ENCODE measurements at places on chromosomes 7 and 10.

GRCh38 chr7:103989200-103989784, at the start of gene RELN:
Gene RELN (minus strand): TSS chr7:103989658. CDS start chr7:103989356, 302 bp downstream.
- no peak for DNase-seq

- DNase-seq, result no peak
Measured at GRCh38 chr10:60426425-60426824, 36.8 kb upstream of the ANK3 start.

DNA sequence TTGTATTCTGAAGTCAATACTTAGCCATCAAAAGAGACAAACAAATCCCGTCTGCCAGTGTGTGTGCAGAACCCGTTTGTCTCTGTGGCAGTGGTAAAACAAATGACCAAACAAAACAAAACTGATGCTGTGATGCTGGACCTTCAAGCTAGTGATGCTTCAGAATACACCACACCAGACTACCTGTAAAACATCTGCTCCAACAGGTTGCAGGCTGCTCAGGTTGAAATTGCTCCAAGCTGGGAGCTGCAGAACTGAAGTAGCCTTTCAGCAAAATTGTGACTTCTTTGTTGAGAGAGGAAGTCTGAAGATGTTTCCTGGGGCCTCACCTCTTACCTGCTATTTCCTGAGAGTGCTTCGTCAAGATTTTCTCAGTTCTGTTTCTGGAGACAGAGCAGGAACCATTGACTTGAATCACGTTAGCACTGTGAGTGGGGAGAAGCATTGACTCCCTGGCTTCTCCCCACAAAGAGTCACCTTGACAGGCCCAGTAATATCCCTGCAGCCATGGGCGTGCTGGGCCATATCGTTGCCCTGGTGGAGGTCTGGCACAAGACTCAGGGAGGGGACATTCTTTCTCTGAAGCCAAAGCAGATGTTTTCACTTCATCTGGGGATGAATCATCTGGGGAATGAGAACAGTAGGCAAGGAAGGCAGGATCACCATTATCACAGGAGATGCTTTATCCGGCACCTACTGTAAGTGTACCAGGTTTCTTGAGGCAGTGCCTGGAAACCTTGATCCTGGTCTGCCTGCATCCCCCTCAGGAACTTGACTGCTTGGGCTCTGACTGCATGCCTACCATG, 80.2 kb downstream of the RBM20 start:
- DNase-seq, result no peak

- DNase-seq, result no peak
Measured at GRCh38 chr10:48612236-48612943, 7.5 kb upstream of the ARHGAP22 start.

GRCh38 chr10:33542752-33543505, 208.5 kb upstream of the NRP1 start:
- DNase-seq, result no peak

- DNase-seq, result no peak
Measured at GRCh38 chr10:62723375-62723774, 81.1 kb upstream of the ADO start.

DNA sequence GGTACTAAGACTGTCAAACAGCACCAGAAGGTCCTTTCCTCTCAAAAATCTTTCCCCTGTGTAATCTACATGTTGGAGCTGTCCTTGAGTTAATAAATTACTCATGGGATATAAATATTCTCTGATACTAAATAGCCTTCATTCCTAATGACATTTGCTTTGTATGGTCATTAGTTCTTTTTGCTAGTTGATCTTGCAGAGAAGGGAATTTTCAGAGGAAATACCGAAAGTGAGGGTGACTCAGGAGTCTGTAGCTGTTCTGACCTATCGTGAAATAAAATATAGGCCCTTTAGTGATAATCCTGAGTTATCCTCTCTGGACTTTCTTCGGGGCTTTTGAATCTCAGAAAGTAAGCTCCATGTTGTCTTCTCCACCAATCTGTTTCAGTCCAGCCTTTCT, 19.4 kb upstream of the CLDN12 start:
- DNase-seq, result no peak

GRCh38 chr10:70293169-70293843, 9.5 kb upstream of the NPFFR1 start:
- DNase-seq, result no peak

DNA sequence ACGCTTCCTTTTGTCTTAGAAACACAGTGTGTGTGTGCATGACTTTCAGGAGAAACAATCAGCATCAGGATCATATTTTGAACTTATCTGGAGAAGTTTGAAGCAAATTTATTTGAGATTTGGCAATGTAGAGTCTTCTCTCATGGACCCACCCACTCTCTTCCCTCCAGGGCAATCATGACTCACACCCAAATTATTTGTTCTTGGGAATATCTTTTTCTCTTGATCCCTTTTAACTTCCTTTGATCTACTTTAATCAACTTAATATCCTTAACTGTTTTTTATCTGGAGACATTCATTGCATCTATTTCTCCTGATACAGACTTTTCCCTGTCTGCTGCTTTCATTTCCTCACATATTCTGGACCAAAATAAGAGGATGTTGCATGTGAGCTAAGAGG, 1174.3 kb downstream of the GATA3 start:
- DNase-seq, result no peak

DNA sequence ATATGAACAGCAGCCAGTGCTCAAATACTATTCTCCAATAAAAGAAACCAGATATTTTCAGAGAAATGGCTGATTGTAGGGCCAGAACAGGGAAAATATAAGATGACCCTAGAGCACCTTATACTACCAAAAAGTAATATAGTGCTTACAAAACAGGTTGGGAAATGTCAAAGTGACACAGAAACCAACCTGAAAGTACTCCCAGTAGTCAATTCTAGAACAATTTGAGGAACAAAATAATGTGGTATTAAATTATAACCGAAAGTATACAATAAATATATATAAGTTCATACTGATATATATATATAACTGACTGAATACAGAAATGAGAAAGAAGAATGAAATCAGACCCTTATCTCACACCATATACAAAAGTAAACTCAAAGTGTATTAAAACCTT, 657.2 kb upstream of the PHF14 start:
- no peak for DNase-seq
